ENCODE measurements at places on chromosomes 13 and 19.

GRCh38 chr13:81381560-81381959 is 1040.6 kb upstream of the SPRY2 start:
- no peak for DNase-seq

DNA sequence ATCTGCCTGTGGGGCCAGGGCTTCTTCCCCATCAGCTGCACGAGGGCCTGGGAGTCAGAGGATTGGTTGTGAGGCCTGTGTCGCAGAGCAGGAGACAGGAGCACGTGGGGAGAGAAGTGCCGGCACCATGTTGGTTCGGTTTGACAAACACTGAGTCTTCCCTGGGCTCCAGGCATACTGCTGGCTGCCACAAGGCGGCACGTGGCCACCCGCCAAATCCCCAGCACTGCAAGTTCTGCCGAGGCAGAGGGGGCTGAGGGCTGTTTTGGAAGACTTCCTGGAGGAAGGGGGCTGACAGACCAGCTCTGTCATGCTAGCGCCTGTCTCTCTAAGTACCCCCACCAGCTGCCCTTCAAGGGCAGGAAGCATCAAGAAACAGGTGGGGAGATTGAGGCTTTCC is 9.5 kb downstream of the SHANK1 start:
- DNase-seq = no peak

DNA sequence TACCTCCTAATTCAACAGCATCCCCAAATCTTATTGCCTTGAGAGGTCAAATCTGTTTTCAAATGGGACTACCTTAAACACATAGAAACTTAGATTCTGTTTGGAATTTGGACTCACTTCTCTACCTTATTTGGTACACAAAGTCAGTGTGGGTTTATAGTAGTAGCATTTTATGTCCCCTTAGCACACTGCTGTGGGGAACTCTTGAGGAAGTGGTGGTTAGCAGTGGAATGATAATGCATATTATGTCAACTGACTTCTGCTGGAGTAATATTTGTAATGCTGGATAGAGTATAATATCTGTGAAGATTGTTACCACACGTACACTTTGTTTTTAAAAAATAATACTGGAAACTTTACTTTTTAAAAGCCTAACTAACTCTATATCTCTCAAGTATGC is 386.3 kb downstream of the NDFIP2 start:
- DNase-seq = no peak

GRCh38 chr19:30062907-30063649 is 121.0 kb downstream of the URI1 start:
- no peak for DNase-seq

DNA sequence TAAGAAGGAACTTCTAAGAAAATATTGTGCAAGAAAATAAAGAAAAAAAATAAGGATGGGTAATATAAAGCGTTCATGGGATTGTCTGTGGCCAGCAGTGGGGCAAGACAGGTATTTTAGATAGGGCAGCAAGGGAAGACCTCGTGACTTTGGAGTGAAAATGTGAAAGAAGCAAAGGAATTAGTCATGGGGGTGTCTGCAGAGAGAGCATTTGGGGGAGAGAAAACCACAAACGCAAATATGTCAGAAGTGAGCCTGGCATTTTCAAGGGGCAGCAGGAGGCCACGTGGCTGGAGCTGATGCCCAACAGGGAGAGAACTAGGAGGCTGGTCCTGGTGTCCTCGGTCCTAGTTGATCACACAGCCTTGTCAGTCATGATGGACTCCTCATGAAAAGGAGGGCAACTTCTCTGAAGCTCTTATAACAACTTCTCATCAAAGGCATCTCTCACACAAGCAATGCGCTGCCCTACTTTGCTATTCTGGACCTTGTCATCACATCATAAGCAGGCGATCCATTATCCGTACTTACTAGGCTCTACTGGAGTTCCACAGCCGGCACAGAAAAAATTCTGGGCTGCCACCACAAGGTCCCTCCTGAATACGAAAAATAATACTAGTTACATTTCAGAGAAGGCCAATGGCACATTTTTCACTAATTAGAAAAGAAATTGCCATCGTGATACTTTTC is 31.0 kb downstream of the RUBCNL start:
- DNase-seq = no peak

- no peak for DNase-seq
These were observed 4.2 kb downstream of the LTBP4 start for GRCh38 chr19:40605216-40605971.

- no peak for DNase-seq
These were observed 1874.1 kb upstream of the PRR20A start for GRCh38 chr13:55266644-55267043.

DNA sequence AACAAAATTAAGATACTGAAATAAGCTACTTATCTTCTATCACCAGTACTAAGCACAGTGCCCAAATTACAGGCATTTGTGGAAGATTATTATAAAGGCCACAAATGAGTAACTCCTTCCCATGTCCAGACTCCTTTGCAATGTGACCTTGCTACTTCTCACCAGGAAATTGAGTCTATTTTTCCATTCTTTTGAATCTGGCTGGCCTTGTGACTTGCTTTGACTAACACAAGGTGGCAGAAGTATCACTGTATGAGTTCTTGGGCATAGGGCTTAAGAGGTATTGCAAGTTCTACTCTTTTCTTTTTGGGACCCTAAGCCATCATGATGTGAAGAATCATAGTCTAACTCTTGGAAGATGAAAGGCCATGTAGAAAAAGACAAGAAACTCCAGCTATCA is 49.9 kb downstream of the UGGT2 start:
- no peak for DNase-seq

GRCh38 chr19:38949580-38950367 is 19.0 kb downstream of the MRPS12 start:
- DNase-seq = no peak

DNA sequence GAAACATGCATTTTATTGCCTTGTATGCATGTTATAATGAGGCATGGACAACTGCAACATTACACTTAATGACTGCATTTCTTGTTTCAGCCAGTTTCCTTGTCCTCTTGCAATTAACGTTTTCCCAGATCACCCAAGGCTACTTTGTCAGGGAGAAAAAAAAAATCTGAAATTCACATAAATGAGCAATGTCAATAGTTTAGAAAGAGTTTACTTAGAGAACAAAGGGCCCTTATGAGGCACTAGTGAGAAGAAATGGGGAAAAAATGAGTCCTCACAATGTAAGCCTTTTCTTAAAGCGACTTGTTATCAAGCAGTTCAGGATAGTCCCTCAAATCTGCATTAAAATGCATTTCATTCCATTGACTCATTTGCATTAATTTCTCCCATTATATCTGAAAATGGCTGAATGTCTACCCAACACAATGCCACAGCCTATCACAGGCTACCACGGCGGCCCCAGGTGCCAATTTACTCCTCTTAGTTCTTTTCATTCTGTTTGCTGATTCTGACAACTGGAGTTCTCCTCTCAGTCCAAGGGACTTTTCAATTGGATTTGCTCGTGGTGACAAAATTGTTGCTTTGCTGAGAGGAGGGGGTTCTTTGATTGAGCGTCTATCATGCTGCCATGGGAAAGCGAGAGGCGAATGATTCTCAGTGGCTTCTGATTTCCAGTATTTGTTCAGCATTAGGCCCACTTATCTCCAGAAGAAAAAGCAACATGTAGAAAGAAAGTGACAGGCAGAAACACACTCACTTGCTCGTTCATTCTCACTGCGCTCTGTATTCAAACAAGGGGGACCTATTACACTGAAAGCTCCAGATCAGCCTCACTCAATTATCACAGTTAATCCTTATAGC is 107.1 kb downstream of the DACH1 start:
- no peak for DNase-seq

- DNase-seq = no peak
These were observed 809 bp downstream of the MYO1F start for GRCh38 chr19:8576273-8576993.

DNA sequence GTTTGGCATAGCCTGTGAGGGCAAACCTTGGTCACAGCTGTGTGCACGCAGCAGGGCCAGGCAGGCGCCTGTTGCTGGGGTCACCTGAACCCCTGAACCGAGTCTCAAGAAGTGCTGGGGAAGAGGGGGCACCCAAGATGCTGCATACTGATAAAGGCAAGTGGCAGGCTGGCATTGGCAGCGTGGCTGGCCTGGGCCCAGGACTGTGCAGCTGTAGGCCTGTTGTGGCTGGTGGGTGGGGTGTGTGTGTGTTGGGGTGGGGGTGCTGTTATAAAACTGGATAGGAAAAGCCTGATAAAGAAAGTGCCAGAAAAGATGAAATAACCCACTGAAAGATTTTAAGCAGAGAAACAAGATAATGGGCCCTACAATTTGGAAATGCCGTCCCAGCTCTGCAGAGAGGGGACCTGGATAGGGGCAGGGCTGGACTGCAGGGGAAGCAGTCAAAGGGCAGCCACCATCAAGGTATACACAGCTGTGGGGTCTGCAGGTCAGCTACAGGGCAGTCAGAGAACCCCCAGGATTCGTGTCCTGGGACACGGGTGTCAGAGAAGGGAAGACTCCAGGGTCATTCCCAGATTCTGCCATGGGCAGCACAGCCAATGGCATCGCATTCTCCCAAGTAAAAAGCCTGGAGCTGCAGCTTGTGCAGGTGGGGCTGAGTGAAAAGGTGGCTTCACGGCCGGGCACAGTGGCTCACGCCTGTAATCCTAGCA is 33.2 kb downstream of the CILP2 start:
- DNase-seq = no peak

GRCh38 chr13:51783428-51784094 is 20.4 kb downstream of the DHRS12 start:
- DNase-seq = no peak

DNA sequence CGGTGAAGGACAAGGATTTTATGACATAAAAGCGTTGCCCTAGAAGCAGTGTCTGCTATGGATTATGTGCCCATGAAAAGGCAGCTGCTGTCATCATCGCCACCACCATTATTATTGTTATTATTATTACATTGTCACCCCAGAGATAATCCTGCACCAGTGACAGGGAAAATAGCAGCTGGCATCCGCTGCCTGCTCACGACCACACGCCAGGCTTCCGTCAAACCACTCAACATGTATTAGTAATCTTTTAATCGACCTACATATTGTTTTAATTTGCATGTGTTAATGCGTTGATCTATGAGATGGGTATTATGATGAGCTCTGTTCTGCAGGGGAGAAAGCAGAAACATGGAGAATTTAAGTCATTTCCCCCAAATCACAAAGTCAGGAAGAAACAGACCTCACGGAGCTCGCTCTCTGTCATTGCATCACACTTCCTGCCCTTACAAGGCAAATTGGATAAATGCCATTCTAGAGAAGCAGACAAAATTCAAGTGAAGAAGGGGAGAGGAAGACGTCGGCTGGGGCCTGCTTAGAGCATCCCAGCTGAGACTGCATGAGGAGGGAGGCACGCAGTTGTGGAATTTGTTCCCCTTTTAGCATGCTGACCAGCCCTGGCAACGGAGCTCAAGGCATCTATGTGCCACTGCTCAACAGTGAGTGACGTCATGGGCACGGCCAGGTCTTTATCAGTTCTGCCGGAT is at the start of gene FFAR3:
Gene FFAR3, plus strand, starts transcription at position 594 of the 707 bp plus-strand sequence. CDS start 431 bp downstream, outside the sequence.
- peak; percentile 4 for DNase-seq

GRCh38 chr19:14695471-14695870 is 5.6 kb downstream of the ZNF333 start:
- DNase-seq = no peak

DNA sequence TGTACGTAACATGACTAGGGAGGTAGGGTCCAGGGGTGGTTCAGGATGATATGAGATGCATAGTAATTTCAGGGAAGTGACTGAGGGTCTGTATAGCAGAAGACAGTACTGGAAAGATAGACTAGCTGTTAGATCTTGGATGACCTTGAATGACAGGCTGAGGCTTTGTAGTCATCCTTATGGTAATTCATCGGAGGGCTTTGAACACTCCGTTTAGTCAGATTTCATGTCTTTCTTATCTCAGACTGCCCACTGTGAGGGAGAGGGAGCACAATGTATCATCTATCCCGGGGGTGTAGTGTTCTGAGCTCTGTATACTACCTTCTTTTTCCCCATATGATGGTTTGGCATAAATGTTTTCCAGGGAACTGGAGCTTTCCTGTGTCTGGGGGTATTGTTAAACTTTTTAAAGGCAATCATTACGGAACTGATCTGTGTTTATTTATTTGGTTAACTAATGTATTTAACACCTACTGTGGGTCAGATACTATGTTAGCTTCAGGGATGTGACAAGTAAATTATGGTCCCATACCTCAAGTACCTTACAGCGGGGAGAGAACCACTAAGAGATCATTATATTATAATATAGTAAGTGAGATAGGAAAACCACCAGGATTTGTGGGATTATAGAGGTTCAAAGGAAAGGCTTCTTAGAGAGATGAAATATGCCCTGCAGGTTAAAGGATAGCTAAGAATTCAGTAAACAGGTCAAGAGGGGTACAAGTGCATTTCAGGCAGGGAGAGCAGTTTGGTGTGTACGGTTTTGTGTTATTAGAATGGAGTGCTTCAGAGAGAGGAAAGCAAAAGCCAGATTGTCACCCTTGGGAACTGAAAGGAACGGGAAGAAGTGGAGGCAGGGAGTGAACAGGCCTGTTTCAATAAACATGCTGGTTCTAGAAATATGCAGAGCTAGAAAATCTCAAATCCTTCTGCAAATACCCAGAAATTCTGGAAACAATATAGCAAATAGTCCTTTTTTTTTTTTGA is 164.8 kb upstream of the KL start:
- no peak for DNase-seq

- DNase-seq = no peak
These were observed 26.8 kb downstream of the DHX34 start for GRCh38 chr19:47375694-47376588.

GRCh38 chr13:59700281-59700680 is 463.4 kb downstream of the DIAPH3 start:
- DNase-seq = no peak

DNA sequence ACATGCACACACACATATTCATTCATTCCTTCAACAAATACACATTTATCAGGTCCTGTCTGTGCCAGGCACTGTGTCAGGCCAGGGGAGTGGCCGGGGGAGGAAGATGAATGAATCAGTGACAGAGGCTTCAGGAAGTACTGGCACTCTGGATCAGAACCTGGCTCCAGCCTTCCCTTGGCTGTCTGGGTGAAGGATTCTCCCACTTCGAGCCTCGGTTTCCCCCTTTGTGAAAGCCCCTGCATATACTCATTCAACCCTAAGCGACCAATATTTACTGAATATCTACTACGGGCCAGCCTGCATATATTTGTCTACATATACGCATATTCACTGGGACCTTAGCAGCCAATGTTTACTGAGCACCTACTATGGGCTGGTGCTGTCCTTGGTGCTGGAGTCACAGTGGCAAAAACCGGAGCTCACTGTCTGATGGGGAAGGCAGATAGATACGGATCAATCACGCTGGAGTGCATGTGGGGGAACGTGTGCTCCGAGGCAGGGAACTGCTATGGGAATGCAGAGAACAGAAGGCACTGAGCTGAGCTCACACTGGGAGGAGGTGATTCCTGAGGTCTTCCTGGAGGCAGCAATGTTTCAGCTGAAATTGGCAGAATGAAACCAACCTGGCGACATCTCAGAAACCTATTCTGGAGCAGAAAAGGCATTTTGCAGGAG is 636 bp upstream of the ZNF579 start:
- DNase-seq = no peak
